ENCODE measurements at places on chromosomes 7 and 10. TPM values are rescaled to one million over a fixed set of nuclear protein-coding genes. Genes with fewer than 3 reads are reported as not detected.

DNA sequence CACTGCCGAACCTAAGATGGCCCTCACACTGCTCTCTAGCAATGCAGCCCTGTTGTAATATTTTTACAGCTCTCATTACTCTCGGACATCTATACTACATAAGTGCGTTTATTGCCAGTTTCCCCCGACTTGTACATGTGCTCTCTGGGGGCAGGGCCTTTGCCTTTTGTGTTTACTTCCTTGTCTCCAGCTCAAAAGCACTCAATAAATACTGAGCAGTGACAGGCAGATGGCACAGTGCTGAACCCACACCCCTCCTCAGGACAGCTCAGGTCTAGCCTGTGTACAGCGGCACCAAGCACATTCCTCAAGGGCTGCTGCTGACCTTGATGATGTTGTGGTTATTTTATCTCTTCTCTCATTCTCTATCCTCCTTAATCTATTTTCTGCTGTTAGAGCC is 68.0 kb upstream of the ELMO1 start:
- no peak for DNase-seq

GRCh38 chr7:112052498-112052897 is 153.7 kb downstream of the DOCK4 start:
- no peak for DNase-seq

- DNase-seq: no peak
Measured at GRCh38 chr10:17758200-17758599, 6.2 kb downstream of the TMEM236 start.

DNA sequence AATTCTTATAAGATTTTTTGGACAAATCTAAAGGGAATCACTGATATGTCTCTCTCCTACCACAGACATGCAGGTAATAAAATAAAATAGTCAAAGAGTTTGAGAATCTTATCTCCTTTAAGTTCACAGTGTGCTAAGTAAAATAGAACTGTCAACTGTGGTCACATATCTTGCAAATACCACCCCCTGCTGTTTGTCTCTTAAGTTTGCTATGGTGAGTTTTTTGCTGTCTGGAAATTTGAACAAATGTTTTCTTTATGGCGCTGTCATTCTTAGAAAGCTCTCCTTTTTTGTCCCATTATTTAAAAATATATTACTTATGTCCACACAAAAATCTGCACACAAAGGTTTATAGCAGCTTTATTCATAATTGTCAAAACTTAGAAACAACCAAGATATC is 19.6 kb downstream of the GIMAP5 start:
- DNase-seq: peak; percentile 33

DNA sequence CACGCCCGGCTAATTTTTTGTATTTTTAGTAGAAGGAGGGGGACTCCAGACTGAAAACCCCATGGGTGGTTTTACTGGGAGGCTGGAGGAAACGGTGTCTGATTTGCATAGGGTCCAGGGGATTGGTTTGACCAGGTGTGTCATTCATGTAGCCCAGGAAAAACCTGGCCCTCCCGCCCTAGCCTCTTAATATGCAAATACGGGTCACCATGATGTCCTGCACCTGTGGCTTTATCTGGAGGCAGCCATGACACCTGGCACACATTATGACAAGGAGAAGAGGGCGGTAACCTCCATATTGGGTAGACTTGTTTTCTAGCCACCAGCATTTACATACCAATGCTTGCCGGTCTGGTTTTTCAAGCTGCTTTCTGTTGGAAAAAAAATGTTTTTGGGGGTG is 68.0 kb downstream of the TRIL start:
- DNase-seq: no peak

DNA sequence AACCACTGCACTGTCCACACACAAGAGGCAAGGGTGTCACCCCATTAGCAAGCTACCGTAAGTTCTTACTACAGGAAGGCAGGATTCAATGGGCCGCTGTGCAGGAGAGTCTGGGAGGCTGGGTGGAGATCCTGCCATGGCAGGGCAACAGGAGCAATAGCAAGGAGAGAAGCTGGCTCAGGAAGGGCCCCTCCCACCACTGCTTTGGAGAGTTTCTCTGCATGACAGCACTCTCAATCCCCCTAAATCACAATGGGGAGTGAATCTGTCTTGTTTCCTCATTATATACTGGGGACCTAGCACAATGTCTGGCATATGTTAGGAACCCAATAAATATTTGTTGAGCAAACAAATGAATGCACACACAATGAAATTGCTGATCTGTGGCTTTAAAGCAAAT is 83.2 kb upstream of the SFMBT2 start:
- DNase-seq: no peak

GRCh38 chr7:154566877-154567276 is 436.0 kb downstream of the PAXIP1 start:
- no peak for DNase-seq

Gene EVX1
- total RNA-seq: not detected
